Stomach (tissue), 19 donors: ENCODE measurements at places on chromosomes 3 and 15. TPM values are rescaled to one million over a fixed set of nuclear protein-coding genes. Genes with fewer than 3 reads are reported as not detected.

Gene COL6A5
- 3.3 TPM for total RNA-seq

GRCh38 chr3:9247361-9247940 lies 2.0 kb downstream of the SRGAP3 start:
- no peak for DNase-seq

Gene CCDC191
- 8.9 TPM for total RNA-seq

- peak; percentile 98 for DNase-seq
These were observed at the start of gene KBTBD8 for GRCh38 chr3:66998113-66998903. Gene KBTBD8 (plus strand): TSS chr3:66998307. CDS start chr3:66998356, 49 bp downstream.

DNA sequence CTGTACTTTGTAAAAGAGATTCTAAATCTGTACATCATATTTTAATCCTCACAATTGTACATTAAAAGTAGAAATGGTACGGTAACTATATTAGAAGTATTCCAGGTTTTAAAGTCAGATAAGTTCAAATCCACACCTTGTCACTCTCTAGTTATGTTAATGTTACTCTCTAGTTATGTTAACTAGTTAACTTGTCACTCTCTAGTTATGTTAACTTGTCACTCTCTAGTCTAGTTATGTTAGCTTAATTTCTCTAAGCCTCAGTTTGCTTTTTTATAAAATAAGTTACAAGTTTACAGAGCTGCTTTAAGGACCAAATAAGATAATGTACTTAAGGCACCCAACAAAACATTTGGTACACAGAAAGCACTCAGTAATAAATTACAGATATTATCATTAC lies 42.6 kb downstream of the ZNF280D start:
- no peak for DNase-seq

- peak; percentile 66 for DNase-seq
These were observed 42.8 kb downstream of the BDH1 start for GRCh38 chr3:197512691-197513571.

GRCh38 chr3:129654131-129654530 lies 47.7 kb upstream of the PLXND1 start:
- no peak for DNase-seq

GRCh38 chr3:44954304-44954703 lies 21.7 kb downstream of the ZDHHC3 start:
- DNase-seq, result no peak

GRCh38 chr3:103195216-103195615 lies 760.4 kb downstream of the ZPLD1 start:
- DNase-seq, result no peak

DNA sequence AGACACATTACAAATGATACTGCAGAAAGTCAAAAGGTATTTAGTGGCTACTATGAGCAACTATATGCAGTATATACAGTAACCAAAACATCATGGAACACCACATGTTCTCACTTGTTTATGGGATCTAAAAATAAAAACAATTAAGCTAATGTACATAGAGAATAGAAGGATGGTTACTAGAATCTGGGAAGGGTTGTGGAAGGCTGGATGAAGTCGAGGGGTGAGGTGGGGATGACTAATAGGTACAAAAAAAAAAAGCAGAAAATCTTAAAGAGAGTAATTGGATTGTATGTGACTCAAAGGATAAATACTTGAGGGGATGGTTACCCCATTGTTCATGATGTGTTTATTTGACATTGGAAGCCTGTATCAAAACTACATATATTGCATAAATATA lies 848.8 kb upstream of the GBE1 start:
- no peak for DNase-seq

Gene KLF15
- total RNA-seq, result 21.8 TPM

DNA sequence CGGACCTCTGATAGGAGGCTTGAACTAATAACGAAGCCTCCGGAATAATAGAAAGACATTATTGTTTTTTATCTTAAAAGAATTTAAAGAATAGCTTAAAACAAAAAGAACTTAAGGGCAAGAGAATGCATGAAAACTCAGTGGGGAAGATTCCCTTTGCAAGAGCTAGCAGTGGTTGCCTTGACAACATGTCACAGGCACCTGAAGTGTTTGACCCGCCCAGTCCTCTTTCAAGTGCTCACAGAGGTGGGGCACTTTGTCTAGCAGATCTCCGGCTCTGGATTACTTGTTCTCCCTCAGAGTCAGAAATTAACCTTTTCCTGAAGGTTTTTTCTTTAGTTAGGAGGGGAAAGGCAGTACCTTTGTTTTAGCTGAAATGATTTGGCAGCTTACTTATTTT lies 37.8 kb downstream of the LARS2 start:
- no peak for DNase-seq

DNA sequence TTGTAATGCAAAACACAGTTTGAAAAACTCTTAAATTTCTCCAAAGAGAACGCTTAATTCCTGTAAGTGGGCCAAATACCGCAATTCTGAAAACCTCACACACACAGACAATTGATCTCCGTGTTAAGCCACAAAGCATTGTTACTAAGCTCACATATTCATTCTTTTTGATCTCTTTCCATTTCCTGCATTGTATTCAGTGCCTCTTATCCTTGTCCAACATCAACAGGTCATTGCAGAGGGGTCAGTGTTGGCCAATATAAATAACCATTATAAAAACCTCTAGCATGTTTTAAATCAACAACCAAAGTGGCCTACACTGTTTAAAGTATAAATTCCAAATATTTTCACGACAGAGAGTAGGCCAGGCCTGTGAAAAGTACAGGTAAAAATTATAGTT lies 171.1 kb downstream of the PDZRN3 start:
- DNase-seq, result no peak

Gene MKRN3
- not detected for total RNA-seq

- DNase-seq, result no peak
These were observed 26.6 kb downstream of the TMEM45A start for GRCh38 chr3:100518983-100519382.

Gene RSL24D1
- total RNA-seq, result 22.2 TPM

- DNase-seq, result no peak
These were observed 56.1 kb upstream of the WNT5A start for GRCh38 chr3:55543181-55543614.

DNA sequence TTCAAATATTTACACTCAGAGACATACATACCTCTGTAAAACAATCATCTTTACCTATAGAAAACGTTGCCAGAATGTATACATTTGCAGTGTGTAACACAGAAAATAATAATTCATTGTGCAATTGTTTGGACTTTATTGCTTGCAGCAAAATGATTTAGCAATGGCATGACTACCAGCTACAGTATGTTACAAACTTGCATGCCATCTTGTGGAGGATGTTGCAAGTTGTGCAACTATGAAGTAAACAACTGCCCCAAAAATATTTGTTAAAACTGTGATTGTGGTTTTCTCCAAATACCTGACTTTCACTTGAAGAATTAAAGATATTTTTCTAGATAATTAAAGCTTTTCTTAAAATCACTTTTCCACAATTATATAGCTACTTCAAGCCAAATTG lies 27.1 kb upstream of the C3orf49 start:
- no peak for DNase-seq

DNA sequence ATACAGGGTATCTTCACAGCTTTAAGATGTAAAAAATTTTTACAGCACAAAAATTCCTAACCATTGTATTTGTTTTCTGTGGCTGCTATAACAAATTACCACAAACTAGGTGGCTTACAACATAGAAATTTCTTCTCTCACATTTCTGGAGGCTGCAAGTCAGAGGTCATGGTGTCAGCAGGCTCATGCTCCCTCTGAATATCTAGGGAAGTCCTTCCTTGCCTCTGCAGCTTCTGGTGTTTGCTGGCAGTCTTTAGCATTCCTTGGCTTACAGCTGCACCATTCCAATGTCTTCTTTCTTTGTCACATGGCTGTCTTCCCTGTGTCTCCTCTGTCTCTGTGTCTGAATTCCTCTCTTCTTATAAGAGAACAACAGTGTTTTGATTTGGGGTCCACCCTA lies 310.2 kb upstream of the SUCLG2 start:
- no peak for DNase-seq

- DNase-seq, result peak; percentile 35
These were observed at the start of gene COL6A6 for GRCh38 chr3:130516645-130517512. Gene COL6A6 (plus strand): TSS chr3:130517177. CDS start chr3:130560365, 43,188 bp downstream.

DNA sequence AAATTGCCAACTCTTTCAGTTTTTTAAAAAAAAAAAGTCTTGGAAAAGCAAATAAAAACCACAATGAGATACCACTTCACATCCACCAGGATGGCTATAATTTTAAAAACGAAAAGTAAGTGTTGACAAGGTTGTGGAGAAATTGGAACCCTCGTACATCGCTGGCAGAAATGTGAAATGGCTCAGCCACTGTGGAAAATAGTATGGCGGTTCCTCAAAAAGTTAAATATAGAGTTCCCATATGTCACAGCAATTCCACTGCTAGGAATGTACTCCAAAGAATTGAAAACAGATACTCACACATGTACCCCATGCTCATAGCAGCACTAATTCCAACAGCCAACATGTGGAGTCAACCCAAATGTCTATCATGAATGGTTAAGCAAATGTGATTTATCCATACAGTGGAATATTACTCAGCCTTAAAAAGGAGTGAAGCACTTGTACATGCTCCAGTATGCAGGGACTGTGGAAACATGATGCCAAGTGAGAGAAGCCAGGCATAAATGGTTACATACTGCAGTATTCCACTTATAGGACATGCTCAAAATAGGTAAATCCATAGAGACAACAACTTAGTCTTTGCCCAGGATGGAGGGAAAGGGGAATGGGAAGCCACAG lies 73.8 kb upstream of the PCSK6 start:
- DNase-seq, result no peak

DNA sequence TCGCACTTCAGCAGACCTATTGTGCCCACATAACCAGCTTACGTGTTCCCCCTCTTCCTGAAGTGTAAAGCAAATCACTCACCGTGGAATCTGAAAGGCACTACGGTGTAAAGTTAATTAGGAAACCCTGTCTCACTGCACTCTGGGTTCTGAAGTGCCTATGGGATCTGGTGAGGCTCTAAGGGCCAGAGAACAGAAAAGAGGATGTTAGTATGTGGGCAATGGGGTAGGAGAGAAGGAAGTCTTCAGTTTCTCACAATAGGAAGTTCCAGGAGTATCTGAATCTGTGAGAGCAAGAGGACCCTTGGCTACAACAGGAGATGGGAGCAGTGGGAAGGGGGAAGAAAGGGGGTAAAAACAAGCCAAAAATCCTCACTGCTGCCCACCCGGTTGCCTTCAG lies 71.4 kb downstream of the ITGB5 start:
- no peak for DNase-seq

DNA sequence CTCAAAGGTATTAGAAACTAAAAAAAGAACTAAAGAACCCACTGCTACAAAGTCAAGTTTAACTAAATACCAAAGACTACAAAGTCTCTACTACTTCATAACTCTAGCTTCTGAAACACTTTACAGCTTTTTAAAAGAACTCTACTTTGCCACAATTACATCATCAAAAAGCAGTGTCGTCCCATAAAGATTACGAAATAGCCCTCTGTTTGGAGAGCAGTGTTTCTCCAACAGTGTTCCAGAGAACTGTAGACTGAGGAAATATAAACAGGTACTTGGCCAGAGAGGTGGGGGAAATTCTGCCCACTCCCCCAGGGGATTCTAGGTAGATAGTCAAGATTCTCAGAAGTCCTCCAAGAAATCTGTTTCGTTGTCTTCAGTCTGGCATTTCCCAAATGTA lies 225.6 kb downstream of the PDZRN3 start:
- no peak for DNase-seq

DNA sequence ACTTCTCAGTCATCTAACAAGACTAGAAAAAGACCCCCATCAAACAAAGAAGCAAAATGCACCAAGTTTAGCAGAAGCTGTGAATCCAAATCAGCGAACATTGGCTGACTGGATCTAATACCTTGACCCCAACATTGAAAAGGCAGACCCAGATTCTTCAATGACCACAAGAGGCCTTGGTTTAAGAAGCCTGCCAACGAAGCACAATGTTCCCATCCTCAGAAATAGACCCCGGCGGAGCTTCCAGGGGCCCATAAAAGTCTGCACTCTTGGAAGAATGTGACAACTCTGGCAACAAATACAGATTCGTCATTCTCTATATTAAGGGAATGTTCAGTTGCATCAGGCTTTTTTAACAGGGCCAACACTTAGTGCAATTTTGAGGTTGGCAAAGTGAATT lies 112.8 kb upstream of the BCL6 start:
- no peak for DNase-seq

GRCh38 chr15:44471885-44472455 lies 44.5 kb downstream of the CTDSPL2 start:
- DNase-seq, result no peak

GRCh38 chr3:169771497-169772304 lies 1.5 kb upstream of the MYNN start:
- DNase-seq, result peak; percentile 93

GRCh38 chr15:55742498-55742926 lies 440 bp downstream of the PRTG start:
- DNase-seq, result no peak

Gene NCEH1
- 8.0 TPM for total RNA-seq

DNA sequence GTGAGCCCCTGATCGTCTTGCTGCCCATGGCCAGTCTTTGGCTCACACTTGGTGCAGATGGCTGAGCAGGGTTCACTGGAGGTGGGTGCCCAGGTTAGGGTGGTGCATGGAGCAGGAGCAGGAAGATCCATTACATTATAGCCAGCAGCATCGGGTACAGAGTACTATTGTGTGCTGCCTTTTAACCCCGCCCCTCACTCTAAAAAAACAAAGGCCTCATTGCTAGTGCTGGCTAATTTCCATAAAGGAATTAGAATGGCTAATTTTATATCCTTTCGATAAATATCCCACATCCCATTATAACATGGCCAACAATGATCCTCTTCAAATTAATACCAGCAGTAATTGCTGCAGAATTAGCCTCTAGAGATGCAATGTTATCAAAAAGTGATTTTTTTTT lies 45.8 kb upstream of the PPP4R2 start:
- DNase-seq, result no peak

DNA sequence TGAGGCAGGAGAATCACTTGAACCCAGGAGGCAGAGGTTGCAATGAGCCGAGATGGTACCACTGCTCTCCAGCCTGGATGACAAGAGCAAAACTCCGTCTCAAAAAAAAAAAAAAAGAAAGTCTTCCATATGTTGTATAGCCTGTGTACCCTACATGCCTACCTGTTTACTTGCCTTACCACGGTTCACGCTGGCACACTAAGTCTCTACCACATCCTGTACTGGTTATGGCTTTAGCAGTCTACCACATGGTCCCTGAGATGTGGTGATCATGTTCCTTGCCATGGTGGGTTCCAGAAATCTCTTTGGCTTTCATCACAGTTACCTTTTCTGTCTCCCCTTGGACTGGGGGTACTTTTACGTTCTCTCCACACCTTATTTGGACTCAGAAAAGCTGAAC lies 63.8 kb upstream of the TBC1D5 start:
- no peak for DNase-seq

- DNase-seq, result no peak
These were observed 22.4 kb upstream of the GOLGA6L10 start for GRCh38 chr15:82371656-82372055.

Gene IGSF10
- total RNA-seq, result under 0.01 TPM

Gene CCR9
- total RNA-seq, result not detected

Gene SELENOS
- 89.3 TPM for total RNA-seq

GRCh38 chr3:63864965-63865327 lies 1.3 kb downstream of the ATXN7 start:
- DNase-seq, result no peak

DNA sequence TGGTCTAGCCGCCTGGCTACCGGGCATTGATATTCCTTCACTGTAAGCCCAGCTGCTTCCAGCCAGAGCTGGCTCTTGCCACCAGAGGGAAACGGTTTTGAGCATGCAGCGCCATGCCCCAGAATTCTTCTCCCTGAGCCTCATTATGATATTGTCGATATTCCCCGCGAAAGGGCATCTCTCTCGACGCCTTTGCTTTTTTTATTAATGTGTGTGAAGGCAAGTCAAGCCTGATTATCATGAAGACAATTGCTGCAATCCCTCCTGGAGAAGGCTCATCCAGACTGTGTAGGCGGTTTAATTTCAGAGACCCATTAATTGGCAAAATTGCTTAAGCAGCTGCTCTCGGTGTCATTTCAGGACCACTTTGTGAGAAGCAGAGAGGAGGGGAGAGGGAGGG lies 321.2 kb upstream of the TLE3 start:
- no peak for DNase-seq
